ENCODE measurements at places on chromosomes 11 and 22.

DNA sequence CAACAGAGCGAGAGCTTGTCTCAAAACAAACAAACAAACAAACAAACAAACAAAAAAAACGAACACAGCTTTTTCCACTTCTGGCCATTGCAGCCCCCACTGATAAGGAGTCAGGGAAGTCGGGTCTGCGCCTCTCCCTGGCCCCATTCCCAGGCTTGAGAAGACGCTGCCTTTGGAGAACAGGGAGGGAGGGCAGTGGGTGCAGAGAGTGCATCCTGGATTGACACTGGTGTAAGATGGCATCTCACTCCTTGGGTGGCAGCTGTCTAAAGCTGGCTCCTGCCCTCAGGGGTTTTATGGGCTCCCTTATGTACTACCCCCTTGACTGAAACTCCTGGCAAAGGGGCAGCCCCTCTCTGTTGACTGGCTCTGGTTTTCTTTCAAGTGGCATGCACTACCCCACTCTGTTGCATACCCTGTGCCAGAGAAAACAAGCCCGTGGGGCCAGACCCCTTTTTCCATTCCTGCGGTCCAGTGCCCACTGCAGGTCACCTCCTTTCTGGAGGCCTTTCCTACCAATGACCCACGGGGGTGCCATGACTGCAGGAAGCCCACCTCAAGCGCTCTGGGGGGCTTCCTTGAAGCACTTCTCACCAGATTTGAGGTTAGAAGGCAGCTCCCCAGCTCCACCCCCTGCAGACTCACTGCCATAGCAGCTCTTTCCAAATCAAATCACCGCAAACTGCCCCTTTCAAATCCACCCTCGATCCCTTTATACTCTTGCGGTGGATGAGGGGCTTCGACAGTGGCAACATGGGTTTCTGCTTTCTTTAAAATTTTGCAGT, 12.7 kb downstream of the DRAP1 start:
- DNase-seq = no peak

DNA sequence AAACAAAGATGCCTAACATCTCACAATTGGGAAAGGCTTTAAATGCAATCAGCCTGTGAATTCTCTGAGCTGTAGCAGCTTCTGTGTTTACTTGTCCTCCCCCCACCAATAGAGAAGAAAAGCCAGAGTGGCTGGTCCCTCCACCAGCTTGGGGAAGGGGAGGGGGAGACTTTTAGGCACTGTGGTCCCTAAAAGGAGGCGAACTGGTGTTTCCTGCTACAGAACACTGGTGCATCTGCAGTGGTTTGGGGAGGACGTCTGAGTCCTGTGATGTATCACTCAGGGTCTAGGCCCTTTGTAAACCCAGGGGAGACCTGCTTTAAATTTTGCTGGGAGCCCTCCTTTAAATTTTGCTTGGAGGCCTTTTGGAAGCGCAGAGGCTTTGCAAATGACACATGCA, 16.9 kb downstream of the TNRC6B start:
- no peak for DNase-seq

GRCh38 chr11:62959422-62959980, 25.3 kb downstream of the SLC22A6 start:
- no peak for DNase-seq

DNA sequence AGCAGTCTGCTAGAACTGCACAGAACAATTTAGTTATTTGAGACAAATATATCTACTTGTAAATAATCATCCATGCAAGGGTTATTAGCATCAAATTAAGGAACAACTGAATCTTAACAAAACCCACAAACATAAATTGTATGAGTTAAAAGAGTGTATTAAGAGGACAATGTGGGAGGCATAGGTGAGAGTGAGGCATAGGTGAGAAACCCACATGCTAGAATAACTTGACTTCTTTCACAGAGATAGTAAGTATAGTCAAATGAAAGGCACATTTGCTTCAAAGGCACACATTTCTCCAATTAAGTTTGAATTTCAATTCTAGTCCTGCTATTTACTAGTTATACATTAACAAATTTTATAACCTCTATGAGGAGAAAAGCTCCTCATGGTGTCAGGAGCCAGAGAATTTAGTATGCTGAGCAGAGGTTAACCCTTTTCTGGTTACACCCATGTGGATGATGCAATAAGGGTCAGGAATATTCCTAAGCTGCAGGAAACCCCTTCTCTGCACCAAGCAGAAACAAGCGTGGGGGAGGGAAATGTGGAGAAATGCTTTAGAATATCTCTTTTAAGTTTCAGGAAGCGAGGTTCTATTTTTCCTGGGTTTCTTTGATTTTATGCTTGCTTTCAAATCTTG, 264.2 kb downstream of the GRM5 start:
- DNase-seq = no peak

- DNase-seq = no peak
Observed at GRCh38 chr22:45612451-45612901, 59.2 kb upstream of the ATXN10 start.

- DNase-seq = no peak
Observed at GRCh38 chr22:20793748-20794649, 20.1 kb downstream of the SERPIND1 start.

GRCh38 chr22:19057539-19057938, 64.7 kb downstream of the DGCR2 start:
- DNase-seq = no peak

DNA sequence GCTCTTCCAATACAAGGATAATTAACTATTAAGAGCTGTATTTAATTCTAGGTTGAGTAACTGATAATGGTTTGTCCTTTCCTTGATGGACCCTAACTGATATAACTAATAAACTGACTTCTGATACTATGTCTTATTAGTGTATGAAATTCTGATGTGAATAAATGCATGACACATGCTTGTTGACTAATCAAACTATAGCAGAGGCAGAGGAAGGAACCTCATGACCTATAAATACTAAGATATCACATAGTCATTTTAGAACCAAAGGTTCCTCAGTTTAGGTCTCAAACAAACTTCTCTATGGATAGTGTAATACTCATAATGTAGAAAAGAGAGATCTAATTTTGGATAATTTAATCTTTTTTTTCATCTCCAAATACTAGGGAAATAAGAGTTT, 4.8 kb upstream of the HBD start:
- DNase-seq = no peak

DNA sequence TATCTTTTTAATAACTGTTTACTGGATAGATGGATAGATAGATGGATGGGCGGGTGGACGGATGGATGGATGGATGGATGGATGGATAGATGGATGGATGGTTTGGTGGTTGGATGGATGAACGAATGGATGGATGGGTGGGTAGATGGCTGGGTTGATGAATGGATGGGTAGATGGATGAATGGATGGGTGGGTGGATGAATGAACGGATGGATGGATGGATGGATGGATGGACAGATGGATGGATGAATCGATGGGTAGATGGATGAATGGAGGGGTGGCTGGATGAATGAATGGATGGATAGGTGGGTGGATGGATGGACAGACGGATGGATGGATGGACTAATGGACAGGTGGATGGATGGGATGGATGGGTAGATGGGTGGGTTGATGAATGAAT, 13.8 kb upstream of the SLC22A12 start:
- DNase-seq = no peak

DNA sequence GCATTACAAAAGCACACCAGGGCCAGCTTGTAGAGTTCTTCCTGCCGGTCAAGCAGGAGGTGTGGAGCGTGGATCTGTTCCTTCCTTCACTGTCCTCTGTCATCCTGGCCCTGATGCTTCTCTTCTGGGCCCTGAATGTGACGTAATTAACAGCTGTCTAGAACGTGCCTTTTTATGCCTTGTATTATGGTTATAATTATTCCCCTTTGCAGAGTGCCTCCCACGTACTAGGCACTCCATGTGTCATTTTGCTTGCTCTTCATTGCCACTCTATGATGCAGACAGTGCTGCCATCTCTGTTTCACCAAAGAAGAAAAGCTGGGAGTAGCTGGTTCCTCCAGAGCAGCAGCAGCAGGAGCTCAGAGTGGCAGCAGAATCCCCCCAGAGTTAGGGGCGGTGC, 132.1 kb upstream of the TTC12 start:
- no peak for DNase-seq

DNA sequence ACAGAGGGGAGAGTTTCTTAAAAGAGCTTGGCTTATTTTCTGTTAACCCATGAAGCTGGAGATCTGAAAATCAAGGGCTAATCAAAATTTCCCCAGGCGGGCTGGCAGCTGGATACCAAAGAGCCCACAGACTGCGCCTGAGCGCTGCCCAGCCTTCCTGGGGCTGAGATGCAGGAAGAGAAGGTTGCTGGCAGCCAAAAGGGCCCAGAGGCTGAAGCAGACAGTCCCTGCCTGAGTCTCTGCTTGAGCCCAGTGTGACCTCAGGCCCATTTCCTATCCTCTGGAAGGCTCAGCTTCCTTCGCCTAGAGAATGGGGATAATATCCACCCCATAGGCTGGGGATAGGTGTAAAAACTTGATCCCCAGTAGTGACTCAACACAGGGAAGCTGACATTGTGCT, 49.1 kb downstream of the ARRB1 start:
- no peak for DNase-seq

DNA sequence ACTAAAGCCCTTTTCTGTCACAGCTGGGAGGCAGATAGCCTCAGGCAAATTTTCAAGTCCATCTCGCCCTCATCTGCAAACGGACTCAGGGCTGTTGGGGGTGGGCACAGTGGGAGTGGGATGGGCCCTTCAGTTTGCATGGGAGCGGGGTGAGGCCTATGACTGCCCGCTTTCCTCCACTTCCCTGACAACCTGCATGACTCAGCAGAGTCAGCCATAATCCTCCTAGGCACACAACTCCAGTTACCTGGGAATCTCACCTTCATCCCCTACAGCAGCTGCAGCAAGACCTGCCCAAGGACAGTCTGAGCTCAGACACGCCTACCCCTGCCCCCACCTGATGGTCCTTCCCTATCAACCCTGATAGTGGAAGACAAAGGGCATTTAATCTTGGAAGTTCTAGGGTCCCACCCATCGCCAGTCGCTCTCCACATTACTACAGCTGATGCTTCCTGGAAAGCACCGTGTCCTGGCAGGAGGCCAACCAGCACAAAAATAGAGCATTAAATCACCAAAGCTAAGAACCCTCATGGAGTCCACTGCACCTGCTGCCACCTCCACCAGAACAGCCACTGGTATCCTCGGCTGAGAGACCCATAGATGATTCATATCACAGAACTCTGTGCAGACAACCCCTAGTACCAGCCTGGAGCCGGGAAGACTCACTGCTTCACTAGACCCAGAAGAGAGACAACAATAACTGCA, 319.3 kb downstream of the DCDC1 start:
- no peak for DNase-seq

GRCh38 chr11:115873813-115874212, 369.6 kb upstream of the CADM1 start:
- no peak for DNase-seq
